ENCODE measurements at places on chromosomes 3 and 15.

DNA sequence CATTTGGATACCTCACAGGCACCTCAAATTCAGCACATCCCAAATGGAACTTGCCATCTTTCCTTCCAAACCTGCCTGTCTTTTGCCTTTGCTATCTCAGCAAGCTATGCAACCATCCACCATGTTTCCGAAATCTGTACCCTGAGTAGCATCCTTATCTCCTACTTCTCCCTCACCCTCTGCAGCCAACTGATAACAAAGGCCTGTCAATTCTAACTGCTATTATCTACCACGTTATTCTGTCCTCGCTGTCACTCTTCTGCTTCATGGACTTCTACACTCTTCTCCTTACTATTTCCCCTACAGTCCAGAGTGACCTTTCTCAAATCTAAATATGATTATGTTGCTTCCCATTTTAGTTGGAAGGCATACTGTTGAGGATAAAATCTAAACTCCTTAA, 25.5 kb upstream of the TAFA4 start:
- DNase-seq: no peak

GRCh38 chr15:85380812-85381642, 624 bp downstream of the AKAP13 start:
- peak; percentile 8 for DNase-seq

GRCh38 chr3:127676456-127676855, 3.7 kb downstream of the ABTB1 start:
- DNase-seq: no peak

GRCh38 chr15:59313641-59314332, 58.9 kb downstream of the MYO1E start:
- no peak for DNase-seq

DNA sequence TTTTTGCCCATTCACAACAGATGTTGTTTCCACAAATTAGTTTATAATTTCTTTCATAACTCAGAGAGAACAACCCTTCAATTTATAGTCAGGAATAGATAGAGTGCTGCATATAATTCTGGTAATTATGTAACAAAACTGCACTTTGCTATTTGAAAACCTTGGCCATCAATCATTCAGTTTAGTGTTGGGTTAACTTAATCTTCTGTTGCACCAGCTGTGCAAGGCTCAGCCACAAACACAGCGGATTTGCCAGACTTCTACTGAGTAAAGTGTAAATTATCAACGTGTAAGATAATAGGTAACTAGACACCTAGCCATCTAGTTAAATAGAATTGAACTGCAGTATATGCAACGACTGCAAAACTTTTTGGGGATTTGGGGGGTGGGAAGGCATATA, 1064.3 kb upstream of the EPHA6 start:
- DNase-seq: no peak

DNA sequence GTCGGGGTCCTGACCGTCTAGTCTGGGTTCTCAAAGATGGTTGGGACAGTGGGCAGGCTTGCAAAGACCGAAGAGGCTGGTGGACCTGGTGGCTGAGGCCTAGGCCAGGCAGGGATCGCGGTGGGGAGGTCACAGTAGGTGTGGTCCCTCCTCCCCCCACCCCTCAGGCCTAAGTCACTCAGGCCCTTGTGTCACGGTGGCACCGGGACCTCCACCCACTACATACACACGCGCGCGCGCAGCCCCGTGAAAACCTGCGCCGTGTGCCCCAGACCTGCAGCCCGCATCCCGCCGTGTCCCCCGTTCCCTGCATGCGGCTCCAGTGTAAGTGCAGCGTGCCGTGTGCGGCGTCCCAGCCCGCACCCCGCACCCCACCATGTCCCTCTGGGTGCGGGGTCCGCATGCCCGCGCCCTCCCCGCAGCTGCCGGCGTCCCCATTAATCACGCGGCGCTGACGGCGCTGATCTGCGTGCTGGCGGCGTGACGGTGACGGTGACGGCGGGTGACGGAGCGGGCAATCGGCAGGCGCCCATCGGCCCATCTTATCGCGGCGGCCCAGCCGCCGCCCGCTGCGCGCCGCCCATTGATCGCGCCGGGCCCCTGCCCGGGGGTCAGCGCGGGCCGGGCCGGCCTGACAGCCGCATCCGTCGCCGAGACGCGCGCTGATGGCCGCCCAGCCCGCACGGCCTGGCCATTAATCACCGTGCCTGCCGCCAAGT, 24.4 kb downstream of the SEC61A1 start:
- DNase-seq: no peak

GRCh38 chr15:66402761-66403284, 16.1 kb downstream of the MAP2K1 start:
- DNase-seq: no peak

DNA sequence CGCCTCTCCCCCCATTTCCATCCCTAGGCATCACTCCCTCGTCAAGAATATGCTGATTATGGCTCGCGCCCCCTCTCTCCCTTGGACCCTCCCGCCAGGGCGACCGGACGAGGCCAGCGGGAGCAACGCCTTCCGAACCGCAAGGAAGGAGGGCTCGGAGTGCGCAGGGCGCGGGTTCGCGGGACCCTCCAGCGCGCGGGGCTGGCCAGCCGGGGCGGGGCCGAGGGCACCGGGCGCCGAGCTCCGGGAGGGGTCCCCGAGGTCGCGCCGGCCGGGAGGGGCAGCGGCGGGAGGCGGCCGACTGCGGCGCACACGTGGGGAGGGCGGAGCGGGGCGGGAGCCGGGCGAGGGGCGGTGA, 483 bp downstream of the EHD4 start:
- DNase-seq: no peak

- no peak for DNase-seq
Observed at GRCh38 chr3:11128682-11129632, 25.3 kb upstream of the HRH1 start.

- DNase-seq: peak; percentile 58
Observed at GRCh38 chr3:128152419-128153155, 694 bp upstream of the EEFSEC start.

DNA sequence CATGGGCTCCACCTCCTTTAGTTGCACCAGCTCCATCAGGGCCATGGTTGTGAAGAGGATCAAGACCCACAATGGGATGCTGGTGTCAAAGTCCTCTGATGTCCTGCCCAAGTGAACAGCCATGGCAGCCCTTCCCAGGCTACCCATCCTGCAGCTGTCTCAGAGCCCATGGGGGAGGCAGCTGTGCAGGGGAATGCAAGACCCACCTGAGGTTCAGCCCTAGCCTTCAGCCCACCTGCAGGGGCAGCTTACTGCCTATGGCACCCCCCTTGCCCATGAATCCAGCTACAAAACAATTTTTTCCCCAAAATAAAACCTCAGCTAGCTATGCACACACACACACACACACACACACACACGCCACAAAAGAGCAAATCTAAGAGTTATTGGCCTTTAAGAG, 48.2 kb upstream of the POU1F1 start:
- no peak for DNase-seq

GRCh38 chr3:13574083-13574797, 25.3 kb downstream of the FBLN2 start:
- DNase-seq: peak; percentile 24

GRCh38 chr3:186241910-186242821, 119.9 kb downstream of the DGKG start:
- DNase-seq: peak; percentile 37

DNA sequence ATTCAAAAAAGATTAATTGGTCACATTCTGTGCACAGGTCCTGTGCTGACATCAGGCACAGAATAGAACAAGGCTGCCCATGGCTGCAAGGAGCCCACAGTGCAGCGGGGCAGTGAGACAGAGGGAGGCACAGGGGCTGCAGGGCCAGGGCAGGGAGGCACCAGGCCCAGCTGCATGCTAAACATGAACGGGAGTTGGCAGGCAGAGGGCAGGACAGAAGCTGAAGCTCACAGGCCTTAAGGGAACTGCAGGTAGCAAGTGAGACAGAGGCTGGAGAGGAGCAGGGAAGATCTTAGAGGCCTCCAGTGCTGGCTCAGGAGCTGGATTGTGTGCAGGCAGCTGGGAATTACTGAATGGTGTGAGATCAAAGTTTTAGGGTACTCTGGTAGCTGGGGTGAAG, 26.2 kb downstream of the IDH3A start:
- DNase-seq: no peak

GRCh38 chr3:190073264-190074008, 47.3 kb downstream of the P3H2 start:
- no peak for DNase-seq

- DNase-seq: peak; percentile 17
Observed at GRCh38 chr15:45458746-45459403, 63.7 kb downstream of the SLC30A4 start.

DNA sequence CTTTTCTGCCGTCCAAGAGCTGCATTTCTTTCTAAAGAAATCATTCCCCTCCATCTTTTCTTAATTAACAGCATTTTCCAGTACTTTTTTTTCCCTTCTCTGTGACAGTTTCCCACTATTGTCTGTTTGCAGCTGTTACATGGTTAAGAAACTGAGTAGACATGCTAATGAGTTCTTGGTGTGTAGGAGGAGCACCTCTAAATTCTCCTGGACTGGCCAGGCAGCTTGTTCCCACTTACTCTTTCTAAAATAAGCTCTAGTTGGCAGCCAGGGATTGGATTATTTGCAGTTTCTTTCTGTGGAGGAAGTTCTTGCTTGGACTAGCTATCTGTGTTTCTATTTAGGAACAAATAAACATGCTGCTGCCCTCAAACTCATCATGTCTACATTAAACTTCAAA, 235.1 kb upstream of the GAP43 start:
- peak; percentile 41 for DNase-seq

- no peak for DNase-seq
Observed at GRCh38 chr3:177481329-177481728, 284.0 kb upstream of the TBL1XR1 start.

DNA sequence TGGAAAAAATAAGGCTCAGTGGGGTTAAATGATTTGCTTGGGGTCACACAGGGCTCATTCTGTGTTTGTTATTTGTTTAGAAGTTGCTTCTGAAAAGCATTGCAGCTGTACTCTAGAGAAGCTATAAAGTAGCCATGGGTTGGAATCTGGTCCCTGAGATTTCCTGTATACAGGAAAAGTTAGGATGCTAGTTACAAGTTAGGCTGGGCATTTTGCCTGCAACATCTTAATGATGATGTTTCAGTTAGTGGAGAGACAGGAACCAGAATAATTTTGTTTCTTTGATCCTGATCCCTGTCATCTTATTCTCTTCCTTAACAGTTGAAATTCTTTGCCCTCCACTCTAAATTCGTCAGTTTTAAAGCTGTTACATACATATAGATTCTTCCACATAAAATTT, 445.3 kb downstream of the OTOL1 start:
- no peak for DNase-seq

- no peak for DNase-seq
Observed at GRCh38 chr3:46917257-46917656, 39.7 kb downstream of the PTH1R start.

GRCh38 chr3:148226246-148226645, 471.5 kb upstream of the AGTR1 start:
- no peak for DNase-seq

DNA sequence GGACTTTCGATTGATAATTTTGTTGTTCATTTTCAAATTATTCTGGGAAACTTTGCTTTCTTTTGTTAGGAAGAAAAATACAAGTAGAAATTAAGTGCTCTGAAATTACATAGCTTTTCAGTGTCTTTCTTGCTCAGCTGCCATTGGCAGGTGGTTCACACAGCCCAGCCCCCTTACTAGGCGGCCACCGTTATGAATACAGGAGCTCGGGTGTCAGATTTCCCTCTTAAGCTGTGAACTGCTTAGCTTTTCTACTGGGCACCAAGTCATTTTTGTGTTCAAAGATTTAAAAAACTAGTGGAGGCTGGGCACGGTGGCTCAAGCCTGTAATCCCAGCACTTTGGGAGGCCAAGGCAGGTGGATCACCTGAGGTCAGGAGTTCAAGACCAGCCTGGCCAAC, 55.2 kb downstream of the HMG20A start:
- DNase-seq: no peak

- DNase-seq: peak; percentile 77
Observed at GRCh38 chr15:78811124-78811824, at the start of gene ADAMTS7. Gene ADAMTS7, minus strand, starts transcription at chr15:78811464. Its CDS starts 244 bp downstream, at chr15:78811220.

- DNase-seq: peak; percentile 87
Observed at GRCh38 chr3:134328147-134328591, 46.1 kb downstream of the AMOTL2 start.

DNA sequence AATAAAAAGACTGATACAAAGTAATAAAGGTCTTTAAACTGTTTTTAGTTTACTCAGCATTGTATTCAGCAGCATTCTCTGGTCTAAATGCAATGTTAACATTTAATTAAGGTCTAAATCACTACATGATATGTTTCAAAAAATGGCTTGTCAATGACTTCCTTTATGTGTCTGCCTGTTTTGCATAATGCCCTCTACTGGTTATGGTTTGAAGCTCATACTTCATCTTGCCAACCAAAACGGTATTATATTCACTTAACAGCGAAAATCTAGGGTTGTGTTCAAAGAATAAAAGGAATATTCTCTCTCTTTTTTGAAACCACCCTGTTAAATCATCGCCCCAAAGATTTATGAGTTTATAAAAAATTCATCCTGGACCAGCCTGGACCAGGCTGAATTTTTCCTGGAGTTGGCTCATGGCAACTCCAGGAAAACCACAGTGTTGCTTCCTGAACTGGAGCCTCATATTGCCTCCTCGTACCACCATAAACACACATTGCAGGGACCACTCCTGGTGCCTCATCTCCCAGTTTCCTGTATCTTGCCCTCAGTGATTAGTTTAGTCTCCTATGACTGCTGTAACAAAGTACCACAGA, 6.7 kb upstream of the NCEH1 start:
- DNase-seq: no peak

GRCh38 chr3:33128706-33129105, 14.9 kb downstream of the CRTAP start:
- DNase-seq: no peak

DNA sequence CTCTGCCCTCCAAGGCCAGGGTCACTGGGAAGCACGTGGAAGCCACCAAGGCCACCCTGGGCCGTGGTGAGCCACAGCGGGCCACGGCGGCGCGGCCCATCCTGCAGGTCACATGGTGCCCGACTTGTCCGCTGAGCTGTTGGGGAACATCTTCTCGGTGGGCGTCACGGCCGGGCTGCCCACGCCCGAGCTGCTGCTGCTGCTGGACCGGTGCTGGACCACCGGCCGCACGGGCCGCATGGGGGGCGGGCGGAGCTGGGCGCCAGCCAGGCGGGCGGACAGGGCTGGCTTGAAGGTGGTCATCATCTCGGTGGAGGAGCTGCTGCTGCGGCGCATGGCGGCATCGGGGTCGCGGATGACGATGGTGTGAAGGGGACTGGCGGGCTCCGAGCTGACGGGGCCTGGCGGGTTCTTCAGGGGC, 22.1 kb upstream of the RAD18 start:
- DNase-seq: no peak

GRCh38 chr15:93026380-93026817, 62.6 kb downstream of the RGMA start:
- DNase-seq: no peak

GRCh38 chr15:76360416-76360815, 23.8 kb downstream of the ISL2 start:
- no peak for DNase-seq

- no peak for DNase-seq
Observed at GRCh38 chr15:100430411-100430810, 88.6 kb upstream of the ADAMTS17 start.

- peak; percentile 18 for DNase-seq
Observed at GRCh38 chr3:76065964-76066363, 280.6 kb upstream of the ZNF717 start.

- peak; percentile 58 for DNase-seq
Observed at GRCh38 chr3:160941885-160942494, 163.2 kb downstream of the B3GALNT1 start.

Data from fibroblast of gingiva (primary cell).